NCI-H510A (cell line): ENCODE measurements at places on chromosomes 7 and 10.

DNA sequence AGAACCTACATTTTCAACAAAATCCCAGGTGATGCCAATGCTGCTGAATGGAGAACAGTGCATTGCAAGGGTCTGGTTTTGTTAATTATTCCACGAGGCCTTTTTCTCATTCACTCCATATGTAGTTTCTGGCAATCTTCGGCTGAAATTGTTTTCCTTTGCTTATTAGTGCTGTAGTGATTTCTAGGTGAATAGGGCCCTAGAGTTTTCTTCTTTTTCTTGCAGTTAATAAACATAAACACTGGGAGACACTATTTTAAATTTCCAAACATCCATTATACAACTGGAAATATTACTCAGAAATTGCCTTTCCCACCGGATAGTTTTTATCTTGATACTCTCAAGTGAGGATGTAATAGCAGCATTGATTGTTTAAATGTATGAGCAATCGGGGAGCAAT is 435.6 kb downstream of the XPNPEP1 start:
- DNase-seq = no peak

DNA sequence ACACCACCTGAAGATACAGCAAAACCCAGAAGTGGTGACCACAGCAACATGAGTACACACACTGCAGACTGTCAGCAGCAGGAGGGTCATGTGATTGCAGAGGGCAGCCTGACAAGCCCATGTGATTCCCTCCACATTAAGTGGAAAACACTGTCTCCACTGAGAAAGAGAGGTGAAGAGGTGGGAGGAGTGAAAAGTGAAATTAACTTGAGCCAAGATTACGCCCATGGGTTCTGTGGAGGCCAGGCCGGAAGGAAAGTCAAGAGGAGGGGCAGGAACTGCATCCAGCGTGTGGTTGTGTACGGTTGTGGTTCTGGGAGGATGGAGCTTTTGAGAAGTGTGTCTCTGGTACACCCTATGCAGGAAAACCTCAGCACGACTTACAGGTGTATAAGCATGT is 138.5 kb downstream of the PLXNA4 start:
- DNase-seq = no peak

GRCh38 chr7:126541406-126541805 is 711.3 kb downstream of the GRM8 start:
- DNase-seq = no peak

GRCh38 chr7:1531263-1531978 is 919 bp downstream of the MAFK start:
- DNase-seq = no peak

DNA sequence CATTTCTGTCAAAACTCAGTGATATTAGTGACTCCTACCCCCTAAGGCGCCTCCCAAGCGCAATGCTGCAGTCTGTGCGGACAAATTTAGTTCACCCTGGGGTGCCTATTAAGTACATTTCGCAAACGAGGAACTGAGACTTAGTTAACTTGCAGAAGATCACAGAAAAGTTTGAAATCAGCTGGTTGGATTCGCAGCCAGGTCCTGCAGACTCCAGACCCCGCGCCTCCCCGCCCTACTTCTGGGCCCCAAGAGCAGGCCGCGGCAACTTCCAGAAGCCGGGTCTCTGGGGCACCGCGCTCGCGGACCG is 588 bp downstream of the CYREN start:
- no peak for DNase-seq

GRCh38 chr10:6119423-6119822 is 30.6 kb downstream of the RBM17 start:
- no peak for DNase-seq

GRCh38 chr7:44313016-44313415 is 12.4 kb downstream of the CAMK2B start:
- DNase-seq = no peak

GRCh38 chr10:72567421-72567820 is 58.5 kb downstream of the MICU1 start:
- no peak for DNase-seq

- DNase-seq = no peak
Observed at GRCh38 chr7:6420680-6421079, 27.1 kb downstream of the DAGLB start.

- DNase-seq = no peak
Observed at GRCh38 chr10:7007600-7008190, 403.1 kb downstream of the SFMBT2 start.

- no peak for DNase-seq
Observed at GRCh38 chr10:130177250-130177649, 41.1 kb downstream of the GLRX3 start.

DNA sequence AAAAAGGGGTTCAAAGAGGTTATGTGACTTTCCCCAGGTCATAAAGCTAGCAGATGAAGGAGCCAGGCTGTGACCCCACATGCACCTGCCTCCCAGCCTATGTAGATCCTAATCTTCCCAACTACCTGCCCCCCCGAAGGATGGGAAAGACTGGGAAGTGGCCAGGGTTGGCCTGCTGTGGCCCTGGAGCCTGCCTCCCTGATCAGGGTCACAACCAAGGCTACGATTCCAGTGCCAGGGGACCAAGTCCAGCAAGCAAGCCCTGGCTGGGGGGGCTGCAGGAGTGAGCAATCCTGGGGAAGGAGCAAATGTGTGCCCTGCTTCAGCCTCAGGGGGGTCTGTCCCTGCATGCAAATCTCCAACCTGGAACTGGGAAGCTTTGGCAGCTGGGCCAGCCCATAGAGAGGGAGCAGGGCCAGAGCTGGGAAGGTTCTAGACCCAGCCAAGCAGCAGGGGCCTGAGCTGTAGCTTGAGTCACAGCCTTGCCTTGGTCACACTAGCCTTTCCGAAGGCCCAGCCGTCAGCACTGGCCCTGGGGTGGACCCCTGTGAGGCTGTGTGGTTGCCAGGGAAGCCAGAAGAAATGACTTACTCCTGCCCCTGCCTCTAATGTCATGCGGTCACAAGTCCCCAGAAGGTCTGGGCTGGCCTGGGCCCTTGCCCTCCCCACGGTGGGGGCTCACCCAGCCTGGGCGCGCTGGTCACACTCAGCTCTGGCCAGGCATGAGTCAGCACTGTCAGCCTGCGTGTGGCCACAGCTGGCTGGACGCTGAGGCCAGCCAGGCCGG is 96.4 kb upstream of the ZMIZ1 start:
- no peak for DNase-seq

DNA sequence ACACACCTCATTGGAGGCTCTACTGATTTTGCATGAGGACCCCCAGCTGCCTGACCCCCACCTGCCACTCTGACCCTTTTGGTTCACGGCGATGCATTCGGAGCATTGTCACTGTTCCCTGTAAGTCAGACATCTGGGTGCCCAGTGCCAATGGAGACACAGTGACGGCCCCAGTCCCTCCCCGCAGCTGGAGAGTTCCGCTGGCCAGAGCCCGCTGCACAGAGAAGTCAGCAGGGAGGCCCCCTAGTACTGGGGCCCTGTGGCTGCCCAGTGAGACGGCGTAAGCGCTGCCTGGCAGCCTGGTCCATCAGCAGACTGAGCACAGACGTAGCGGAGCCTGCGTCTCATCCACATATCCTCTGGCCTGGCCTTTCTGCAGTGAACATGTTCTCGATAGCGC is 77.5 kb downstream of the NKX6-2 start:
- no peak for DNase-seq

GRCh38 chr7:2522780-2523433 is 3.3 kb downstream of the LFNG start:
- peak; percentile 85 for DNase-seq

DNA sequence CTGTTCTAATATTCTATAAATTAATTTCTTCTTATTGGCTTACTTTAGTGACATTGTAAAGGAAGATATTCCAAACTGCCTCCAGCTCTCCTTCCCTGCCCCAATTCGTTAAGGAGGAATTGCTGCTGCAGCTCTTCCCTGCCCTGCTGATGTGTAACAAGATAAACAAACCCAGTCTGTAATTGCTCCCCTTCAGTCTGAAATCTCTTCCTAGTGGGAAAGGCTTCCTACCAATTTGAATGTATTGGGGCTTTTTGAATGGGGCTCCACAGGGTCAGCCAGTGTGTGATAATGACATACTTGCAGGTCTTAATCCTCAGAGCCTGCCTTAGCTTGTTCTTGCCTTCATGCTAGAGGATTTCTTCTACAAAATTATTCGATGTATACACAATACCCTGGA is 849.9 kb upstream of the GHITM start:
- DNase-seq = no peak

- DNase-seq = peak; percentile 33
Observed at GRCh38 chr7:12941512-12941911, 254.1 kb downstream of the ARL4A start.

DNA sequence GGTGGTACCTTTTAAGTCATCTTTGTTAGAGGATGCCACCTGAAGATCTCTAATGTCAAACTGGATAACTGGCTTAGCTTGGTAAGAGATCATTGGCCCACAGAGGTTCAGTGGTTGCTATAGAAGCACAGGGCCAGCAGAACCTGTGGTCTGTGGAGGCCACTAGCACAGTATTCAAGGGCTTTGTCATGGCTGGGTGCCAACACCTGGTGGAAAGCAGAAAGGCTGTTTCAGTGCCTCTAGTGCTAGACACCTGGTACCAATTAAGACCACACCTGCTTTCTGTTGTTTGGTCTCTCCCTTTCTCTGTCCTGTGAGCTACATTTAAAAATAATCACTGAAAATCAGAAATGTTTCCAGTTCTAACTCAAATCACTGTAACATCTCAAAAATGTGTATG is 10.0 kb upstream of the PCGF5 start:
- DNase-seq = peak; percentile 95

- DNase-seq = no peak
Observed at GRCh38 chr7:154919344-154920225, 83.3 kb downstream of the PAXIP1 start.
